Stimulated activated CD8-positive, alpha-beta memory T cell treated with anti-CD3 and anti-CD28 coated beads, Interleukin-7, amount 100 ng/mL, for 1 hour (primary cell): ENCODE measurements at places on chromosomes 7 and 10.

- no peak for DNase-seq
Measured at GRCh38 chr7:122833888-122834570, 52.2 kb downstream of the CADPS2 start.

DNA sequence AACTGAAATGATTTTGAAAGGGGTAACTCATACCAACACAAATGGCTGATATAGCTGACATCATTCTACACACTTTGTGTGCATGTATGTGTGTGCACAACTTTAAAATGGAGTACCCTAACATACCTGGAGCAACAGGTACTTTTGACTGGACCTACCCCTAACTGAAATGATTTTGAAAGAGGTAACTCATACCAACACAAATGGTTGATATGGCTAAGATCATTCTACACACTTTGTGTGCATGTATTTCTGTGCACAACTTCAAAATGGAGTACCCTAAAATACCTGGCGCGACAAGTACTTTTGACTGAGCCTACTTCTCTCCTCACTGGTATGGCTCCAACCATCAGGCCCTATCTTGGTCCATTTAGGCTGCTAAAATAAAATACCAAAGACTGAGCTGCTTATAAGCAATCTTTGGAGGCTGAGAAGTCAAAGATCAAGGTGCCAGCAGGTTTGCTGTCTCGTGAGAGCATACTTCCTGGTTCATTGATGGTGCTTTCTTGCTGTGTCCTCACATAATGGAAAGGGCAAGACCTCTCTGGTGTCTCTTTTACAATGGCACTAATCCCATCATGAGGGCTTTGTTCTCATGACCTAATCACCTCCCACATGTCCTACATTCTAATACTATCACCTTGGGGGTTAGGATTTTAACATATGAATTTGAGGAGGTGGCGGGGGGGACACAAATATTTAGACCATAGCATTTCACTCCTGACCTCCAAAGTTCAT lies 173.3 kb downstream of the CFTR start:
- no peak for DNase-seq

DNA sequence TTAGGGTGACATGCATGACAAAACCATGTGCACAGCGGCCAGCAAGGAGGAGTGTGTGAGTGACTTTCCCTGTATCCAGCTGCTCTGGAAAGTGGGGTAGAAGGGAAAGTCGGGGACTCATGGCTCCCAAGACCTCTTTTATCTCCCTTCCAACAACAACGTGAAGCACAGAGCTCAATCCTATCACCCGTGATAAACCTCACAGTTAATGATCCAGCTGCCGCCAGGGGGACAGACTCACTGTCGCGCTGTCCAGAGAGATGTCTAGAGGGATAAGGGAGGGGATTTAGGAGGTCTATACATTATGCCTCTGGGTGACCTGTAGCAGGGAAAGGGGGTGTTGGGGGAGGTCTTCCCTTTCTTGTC lies 84.0 kb upstream of the SMNDC1 start:
- no peak for DNase-seq

GRCh38 chr7:38655833-38656774 lies 24.9 kb upstream of the AMPH start:
- DNase-seq = no peak
